CD4-positive, alpha-beta T cell treated with Interleukin-15 for 1 hour (primary cell): ENCODE measurements at places on chromosomes 5 and 9.

- DNase-seq, result no peak
Measured at GRCh38 chr5:180658774-180659564, 9.6 kb upstream of the FLT4 start.

DNA sequence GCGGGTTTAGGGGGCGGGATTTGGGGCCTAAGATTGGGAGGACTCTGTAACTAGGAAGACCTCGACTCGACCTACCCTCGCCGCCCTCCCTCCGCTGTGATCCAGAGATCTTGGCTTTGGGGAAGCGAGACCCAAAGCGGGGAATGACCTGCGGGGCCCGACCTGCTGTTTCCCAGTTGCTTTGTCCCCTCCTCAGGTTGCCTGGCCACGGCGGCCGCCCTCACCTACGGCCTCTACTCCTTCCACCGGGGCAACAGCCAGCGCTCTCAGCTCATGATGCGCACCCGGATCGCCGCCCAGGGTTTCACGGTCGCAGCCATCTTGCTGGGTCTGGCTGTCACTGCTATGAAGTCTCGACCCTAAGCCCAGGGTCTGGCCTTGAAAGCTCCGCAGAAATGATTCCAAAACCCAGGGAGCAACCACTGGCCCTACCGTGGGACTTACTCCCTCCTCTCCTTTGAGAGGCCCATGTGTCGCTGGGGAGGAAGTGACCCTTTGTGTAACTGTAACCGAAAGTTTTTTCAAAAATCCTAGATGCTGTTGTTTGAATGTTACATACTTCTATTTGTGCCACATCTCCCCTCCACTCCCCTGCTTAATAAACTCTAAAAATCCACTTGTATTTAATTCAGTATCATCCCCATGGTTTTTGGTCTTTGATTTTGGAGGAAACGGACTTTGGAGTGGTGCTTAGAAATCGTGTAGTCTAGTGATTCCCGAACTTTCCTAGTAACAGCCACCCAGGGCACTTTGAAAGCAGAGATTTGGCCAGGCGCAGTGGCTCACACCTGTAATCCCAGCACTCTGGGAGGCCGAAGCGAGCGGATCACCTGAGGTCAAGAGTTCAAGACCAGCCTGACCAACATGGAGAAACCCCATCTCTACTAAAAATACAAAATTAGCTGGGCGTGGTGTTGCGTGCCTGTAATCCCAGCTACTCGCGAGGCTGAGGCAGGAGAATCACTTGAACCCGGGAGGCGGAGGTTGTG is 878 bp downstream of the HIGD2A start:
- DNase-seq, result no peak

- no peak for DNase-seq
Measured at GRCh38 chr5:180785121-180785781, 17.4 kb downstream of the MGAT1 start.

DNA sequence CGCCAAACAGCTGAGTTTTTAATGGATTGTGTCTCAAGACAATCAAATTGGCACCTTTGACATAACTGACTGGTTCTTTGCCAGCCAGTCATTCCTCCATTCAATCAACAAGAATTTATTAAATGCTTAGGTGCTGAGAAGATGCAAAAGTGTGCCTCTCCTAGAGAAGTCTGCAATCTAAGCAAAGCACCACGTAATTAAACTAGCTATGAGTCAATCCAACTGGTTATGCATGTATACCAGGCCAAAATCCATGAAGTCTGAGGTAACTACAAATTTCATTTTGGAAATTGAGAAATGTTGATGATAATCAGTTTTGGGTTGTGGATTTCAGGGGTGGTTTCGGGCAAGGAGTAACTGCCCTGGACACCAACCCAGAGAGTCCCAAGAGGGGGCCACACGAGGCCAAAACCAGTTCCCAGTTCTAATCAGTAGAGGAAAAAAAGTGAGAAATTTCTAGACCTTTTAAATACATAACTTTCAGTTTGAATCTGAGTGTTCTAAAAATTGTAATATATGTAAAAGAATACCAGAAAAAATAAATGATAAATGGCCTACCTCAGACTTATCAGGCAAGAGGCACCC is 92.6 kb downstream of the EFNA5 start:
- DNase-seq, result no peak

- no peak for DNase-seq
Measured at GRCh38 chr5:101929628-101930027, 366.5 kb downstream of the SLCO4C1 start.

DNA sequence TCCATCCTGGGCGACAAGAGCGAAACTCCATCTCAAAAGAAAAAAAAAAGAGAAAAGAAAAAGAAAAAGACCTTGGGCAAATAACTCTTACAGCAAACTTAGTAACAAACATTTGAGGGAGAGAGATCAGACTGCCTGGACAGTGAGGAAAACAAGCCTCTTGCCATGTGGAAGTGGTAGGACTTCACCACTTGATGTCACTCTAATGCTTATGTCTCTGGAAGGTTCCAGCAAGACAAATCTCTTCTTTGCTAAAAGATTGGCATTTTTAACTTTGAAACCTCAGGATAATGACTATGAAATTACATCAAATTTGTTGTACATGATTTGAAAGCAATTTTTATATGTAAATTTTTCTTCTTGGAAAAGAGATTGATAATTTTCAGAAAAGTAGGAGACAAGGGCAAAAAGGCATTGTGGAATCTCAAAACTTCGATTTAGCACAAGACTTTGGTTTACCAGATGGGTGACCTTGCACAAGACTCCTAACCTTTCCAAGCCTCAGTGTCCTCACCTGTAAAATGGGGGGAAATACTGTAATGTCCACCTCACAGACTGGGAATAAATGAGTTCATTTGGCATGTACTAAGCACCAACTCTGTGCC is 5.4 kb downstream of the ACTL7B start:
- DNase-seq, result no peak

DNA sequence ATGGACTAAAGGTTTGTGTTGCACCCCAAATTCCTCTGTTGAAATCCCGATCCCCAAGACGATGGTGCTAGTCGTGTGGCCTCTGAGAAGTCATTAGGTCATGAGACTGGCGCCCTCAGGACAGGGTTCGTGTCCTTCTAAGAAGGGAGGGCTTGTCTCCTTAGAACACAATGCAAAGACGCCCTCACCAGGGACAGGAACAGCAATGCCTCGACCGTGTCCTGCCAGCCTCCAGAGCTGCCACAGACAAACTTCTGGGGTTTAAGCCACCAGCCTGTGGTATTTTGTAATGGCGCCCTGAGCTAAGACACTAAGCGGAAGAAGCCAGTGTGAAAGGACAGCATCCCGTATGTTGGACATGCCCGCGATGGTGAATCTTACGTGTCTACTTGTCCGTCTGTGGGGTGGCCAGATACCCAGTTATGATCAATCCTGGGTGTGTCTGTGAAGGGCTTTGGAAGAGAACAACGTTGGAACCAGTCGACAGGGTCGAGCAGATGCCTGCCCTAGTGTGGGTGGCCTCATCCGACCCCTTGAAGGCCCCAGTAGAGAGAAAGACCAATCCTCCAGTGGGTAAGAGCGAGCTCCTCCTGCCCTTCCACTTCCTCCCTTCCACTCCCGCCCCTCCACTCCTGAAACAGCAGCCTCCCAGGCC is 279.2 kb upstream of the IRX2 start:
- DNase-seq, result no peak

DNA sequence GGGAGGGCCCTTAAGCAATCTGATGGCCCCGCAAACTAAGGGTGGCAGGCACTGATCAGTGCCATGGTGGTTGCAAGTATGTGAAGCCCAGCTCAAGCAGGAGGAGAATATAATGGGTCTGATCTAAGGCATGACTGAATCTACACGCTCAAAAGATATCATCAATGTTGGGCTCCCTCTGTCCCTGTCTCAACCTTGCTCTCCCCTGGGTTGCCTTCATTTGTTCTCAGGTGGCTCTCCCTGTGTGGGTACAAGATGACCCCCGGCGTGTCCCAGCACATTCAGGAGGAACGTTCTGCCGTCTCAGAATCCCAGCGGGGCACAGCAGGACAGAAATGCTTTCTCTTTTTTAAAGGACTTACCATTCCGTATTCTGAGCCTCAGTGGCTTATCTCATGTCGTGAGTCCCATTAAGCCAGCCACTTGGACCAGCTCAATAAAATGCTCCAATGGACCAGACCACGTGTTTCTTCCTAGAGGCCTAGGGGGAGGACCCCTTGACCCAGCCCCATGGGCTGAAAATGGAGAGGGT is 12.0 kb upstream of the RNF130 start:
- DNase-seq, result no peak

DNA sequence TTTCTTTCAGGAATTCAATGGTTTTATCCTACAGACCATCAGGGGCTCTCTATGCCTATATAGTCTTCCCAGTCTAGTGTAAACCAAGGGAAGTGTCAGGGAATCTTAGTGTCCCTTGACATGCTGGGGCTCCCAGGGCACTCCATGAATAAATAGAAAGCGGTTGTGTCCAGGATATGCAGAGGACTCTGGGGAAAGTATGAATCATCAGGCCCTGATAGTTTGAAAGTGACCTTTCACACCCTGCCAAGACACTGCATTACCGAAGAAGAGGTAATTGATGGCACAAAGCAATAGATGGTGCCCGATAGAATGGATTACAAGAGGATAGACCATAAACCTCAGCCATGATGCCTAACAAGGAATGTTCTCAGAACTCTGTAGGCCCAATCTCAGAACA is 163.3 kb upstream of the DAPK1 start:
- DNase-seq, result no peak

- no peak for DNase-seq
Measured at GRCh38 chr9:91700475-91700874, 249.6 kb downstream of the ROR2 start.

DNA sequence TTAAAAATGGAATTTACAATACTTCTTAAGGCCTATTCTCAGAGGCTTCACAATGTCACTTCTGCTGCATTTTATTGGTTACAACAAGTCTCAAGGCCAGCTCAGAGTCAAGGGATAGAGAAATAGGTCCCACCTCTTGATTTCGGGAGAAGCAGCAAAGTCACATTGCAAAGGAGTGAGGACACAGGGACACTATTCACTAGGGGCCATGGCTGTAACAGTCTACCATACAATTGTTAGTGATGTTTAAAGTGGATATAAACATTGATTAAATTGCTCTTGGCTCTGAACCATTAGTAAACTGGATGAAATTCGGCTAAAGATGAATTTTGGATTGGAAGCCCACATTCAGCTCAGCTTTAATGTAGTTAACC is 21.7 kb upstream of the CMBL start:
- DNase-seq, result no peak

DNA sequence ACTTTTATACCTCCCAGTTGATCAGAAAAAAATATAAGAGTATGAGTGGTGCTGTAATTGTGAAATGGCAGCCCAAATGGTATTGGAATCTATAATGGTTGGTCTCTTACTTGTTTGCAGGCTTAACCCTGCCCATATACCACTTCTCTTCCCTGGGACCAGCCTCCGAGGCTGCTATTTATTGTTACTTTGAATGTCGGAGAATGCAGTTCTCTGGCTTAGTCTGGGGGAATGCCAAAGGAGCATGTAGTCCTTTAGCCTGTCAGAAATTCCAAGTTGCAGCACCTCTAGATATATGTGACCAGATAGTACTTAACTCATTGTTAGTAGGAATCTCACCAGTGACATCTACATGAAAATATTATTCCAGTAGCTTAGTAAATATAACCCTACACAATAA is 47.5 kb downstream of the SLC44A1 start:
- no peak for DNase-seq

DNA sequence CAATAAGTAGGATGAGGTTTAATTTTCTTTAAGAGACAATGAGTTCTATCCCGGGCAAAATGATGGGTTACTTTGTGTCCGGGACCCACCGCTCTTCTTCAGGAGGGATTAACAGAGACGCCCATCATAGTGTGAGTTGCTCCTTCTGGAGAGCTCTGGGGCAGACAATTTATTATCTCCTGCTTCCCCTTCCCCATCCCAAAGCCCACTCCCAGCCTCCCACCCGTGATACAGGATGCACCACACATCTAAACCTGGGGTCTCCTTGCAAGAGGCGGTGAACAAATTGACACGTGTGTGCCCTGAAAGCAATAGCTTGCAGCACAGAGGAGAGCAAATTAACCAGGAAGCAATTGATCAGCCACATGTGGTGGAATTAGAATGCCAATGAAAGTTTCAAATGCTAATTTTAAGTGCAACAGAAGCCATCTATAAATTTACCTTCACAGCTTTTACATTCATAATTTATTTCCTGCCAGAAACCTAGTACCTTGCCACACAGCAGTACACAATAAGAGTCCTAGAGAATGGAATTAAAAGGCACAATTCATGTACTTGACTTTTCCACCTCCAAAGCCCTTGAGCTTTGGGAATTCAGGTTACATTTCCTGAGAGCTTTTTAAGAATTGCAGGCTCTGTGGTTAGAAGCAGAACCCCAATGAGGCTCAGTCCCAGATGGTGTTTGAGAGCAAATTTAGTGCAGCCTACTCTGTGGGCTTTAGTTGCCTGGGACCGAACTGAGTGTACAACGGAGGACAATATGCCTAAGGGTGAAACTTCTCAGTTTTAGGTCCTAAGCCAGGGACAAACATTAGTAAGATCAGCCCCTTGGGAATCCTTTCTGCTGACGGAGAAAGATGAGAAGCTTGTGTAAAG is 399.6 kb downstream of the MED10 start:
- DNase-seq, result no peak
